NCI-H1436 (cell line): ENCODE measurements at places on chromosomes 1 and 21.

GRCh38 chr1:183027031-183027430, 3.8 kb downstream of the LAMC1 start:
- no peak for DNase-seq

GRCh38 chr1:117567976-117568375, 37.9 kb upstream of the TENT5C start:
- no peak for DNase-seq

DNA sequence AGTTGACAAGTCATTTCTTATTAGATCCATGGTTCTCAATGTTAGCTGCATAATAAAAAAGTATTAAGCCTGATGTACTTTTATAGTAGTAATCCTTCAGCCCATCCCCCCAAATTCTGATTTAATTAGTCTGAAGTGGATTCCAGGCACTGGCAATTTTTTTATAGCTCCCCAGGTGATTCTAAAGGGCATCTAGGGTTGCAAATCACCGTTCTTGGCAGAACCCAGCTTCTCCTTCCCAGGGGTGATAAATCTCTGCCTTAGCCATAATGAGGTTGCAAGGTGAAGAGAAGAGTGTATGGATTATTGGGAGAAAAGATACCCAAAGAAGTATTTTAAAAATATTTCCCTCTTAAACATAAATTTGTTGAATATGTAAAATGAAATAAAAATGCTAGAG, 43.0 kb upstream of the RXRG start:
- DNase-seq, result no peak

- DNase-seq, result no peak
These were observed 15.2 kb upstream of the SRP9 start for GRCh38 chr1:225762444-225762843.

DNA sequence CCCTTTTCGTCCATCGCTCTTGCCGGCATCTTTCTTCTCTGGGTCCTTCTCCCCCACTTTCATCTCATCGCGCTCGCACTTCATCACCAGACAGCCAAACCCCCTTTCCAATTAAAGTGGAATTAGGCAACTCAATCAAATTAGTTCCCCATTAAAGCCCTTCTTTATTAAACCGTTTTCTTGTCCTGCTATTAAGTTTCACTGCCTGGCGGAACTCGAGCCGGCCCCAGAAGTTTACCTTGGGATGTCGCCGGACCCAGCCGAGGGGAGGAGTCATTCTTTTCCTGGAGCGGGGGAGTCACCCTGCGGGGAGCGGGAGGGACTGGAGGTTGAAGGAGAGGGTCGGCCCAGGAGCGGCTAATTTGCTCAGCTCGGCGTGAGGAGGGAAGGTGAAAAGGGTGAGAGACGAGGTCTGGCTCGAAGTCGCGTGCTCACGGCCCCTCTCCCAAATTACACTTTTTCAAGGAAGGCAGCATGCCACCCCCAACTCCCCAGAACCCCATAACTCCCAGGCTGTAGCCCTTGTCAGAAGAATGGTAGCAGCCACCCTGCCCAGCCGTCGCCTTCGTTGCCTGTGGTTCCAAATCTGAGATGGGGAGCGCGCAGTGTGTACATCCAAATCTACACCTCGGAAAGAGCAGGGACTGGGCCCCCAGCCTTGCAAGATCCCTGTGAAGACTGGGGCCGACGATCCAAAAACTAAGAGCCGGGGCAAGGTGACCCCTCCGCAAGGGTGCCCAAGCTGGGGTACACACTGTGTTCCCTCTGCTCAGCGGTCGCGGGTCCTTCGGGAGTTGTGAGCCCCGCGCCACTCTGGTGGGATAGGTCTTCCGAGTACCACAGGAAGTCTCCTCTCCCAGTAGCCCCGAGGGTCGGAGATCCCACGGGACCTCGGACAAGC, 6.4 kb downstream of the DMRTA2 start:
- DNase-seq, result no peak

- DNase-seq, result no peak
These were observed 108.2 kb downstream of the NBPF12 start for GRCh38 chr1:147046189-147046862.

DNA sequence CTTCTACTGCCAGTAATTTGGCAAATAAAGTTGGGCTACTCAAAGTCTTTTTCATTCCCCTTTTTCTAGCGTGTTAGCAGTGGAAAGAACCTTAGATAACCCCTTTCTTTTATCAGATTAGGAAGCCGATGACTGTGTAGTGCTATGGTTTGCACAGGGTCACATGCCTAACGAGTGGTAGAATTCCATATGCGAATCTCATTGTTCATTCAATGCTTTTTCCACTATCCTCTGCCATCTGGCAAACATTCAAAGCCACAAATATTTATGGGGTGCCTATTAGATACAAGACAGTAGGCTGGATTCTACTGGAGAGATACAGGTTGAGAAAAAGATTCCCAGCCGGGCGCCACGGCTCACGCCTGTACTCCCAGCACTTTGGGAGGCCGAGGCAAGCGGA, 14.9 kb upstream of the IER5 start:
- no peak for DNase-seq

DNA sequence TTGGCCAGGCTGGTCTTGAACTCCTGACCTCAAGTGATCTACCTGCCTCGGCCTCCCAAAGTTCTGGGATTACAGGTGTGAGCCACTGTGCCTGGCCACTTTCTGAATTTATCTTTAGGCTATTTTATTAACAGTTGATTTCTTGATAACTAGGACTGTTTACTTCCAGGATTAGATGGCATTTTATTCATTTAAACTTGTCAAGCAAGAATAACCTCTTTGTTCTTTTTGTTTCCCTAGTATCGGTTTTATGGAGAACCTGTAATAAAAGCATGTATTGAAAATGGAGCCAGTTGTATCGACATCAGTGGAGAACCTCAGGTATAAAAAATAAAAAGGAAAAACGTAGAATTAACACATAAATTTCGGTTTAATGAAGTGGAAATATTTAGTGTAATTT, 11.5 kb downstream of the SCCPDH start:
- DNase-seq, result no peak

GRCh38 chr1:174766727-174767126, 233.0 kb upstream of the CACYBP start:
- no peak for DNase-seq

- no peak for DNase-seq
These were observed 32.7 kb downstream of the FHAD1 start for GRCh38 chr1:15279576-15280230.

DNA sequence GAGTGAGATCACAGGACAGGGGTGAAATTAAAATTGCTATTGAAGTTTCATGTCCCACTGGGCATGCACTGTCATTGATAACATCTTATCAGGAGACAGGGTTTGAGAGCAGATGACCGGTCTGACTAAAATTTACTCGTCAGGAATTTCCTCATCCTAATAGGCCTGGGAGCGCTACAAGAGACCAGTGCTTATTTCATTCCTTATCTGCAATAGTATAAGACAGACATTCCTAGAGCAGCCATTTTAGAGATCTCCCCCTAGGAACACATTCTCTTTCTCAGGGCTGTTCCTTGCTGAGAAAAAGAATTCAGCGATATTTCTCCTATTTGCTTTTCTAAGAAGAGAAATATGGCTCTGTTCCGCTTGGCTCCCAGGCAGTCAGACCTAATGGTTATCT, 181.4 kb upstream of the ETV3 start:
- DNase-seq, result no peak

DNA sequence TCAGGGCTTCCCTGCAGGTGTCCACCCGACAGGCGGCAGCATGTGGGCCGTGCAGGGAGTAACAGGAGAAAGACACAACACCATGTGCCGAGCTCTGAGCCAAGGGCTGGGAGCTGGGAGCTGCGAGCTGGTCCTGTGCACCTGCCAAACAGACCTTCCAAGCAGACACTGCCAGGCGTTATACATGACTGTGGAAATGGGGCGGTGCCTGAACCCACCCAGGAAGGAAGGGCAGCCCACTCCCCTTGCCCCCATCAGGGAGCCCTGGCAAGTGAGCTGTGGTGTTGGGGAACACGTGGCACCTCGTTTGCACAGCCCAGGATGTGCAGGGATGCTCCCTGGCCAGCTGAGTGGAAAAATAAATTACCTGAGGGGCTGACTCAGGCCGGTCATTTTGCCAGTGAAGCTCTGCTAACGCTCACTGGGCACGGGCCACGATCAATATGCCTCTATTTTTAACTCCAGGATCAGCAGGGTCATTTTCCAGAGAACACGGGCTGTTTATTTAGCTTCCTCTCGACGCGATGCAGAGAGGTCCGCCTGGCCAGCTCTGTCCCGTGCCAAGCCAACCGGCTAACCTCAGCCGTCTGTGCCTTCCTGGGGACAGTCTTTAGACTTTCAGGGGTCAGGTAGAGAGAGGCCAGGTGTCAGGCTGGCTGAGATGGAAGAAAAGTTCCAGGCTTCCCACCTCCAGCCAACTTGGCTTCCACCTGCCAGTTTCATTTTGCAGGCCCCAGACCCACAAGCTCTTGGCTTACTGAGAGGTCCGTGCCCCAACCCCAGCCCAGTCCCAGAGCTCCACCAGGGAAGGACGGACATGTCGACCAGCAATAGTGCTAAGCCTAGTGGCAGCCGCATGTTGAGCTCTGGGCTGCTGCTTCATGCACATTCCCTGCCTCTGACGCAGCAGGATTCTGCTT, 196.7 kb upstream of the VAMP3 start:
- DNase-seq, result no peak
